ENCODE measurements at places on chromosomes 11 and 22. TPM values are rescaled to one million over a fixed set of nuclear protein-coding genes. Genes with fewer than 3 reads are reported as not detected.

GRCh38 chr11:65492637-65493366 lies 6.0 kb upstream of the MALAT1 start:
- DNase-seq, result no peak
- no peak overlapping the region for H3K4me3 ChIP-seq
- H3K27ac ChIP-seq, result no peak overlapping the region
- H3K4me1 ChIP-seq, result peaks cover 48% of the 10 kb centered on the region
- H3K27me3 ChIP-seq, result no peaks in the 10 kb centered on the region

The CHRM1 gene
- not detected for total RNA-seq

GRCh38 chr11:7332962-7333361 lies 81.3 kb downstream of the SYT9 start:
- no peak overlapping the region for H3K27ac ChIP-seq
- H3K4me1 ChIP-seq, result no peaks in the 10 kb centered on the region
- no peaks in the 10 kb centered on the region for H3K36me3 ChIP-seq
- no peaks in the 10 kb centered on the region for H3K27me3 ChIP-seq

The APOL3 gene
- total RNA-seq, result 111 TPM

- H3K27ac ChIP-seq, result no peak overlapping the region
- H3K27me3 ChIP-seq, result no peaks in the 10 kb centered on the region
- H3K4me1 ChIP-seq, result no peaks in the 10 kb centered on the region
- no peak overlapping the region for H3K4me3 ChIP-seq
- no peak for DNase-seq
- peaks cover 55% of the 10 kb centered on the region for H3K36me3 ChIP-seq
Measured at GRCh38 chr22:38243007-38243765, 29.6 kb downstream of the TMEM184B start.

DNA sequence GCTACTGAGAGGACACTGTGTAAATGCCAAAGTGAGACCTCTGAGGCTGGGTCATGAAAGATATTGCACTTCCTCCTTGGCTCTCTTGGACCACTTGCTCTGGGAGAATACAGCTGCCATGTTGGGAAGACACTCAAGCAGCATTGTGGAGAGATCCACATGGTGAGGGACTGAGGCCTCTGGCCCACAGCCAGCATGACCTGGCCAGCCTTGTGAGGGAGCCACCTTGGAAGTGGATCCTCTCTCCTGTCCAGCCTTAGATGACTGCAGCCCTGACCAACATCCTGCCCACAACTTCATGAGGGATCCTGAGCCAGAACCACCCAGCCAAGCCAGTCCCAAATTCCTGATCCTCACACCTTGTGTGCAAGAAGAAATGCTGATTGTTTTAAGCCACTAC lies 30.4 kb downstream of the MB start:
- H3K4me3 ChIP-seq, result no peak overlapping the region
- no peaks in the 10 kb centered on the region for H3K27me3 ChIP-seq
- no peaks in the 10 kb centered on the region for H3K36me3 ChIP-seq
- DNase-seq, result no peak

- no peaks in the 10 kb centered on the region for H3K36me3 ChIP-seq
- no peak overlapping the region for H3K27ac ChIP-seq
- H3K4me1 ChIP-seq, result no peaks in the 10 kb centered on the region
- no peaks in the 10 kb centered on the region for H3K27me3 ChIP-seq
- H3K4me3 ChIP-seq, result no peak overlapping the region
Measured at GRCh38 chr11:95486466-95486865, 255.5 kb upstream of the SESN3 start.

GRCh38 chr11:125701858-125702621 lies 21.4 kb upstream of the ACRV1 start:
- H3K36me3 ChIP-seq, result no peaks in the 10 kb centered on the region
- H3K27ac ChIP-seq, result no peak overlapping the region
- H3K27me3 ChIP-seq, result no peaks in the 10 kb centered on the region
- DNase-seq, result no peak
- H3K4me1 ChIP-seq, result no peaks in the 10 kb centered on the region

GRCh38 chr11:64624883-64625481 lies 34.0 kb downstream of the SLC22A12 start:
- no peak overlapping the region for H3K4me3 ChIP-seq
- H3K4me1 ChIP-seq, result peaks cover 19% of the 10 kb centered on the region
- DNase-seq, result no peak
- H3K36me3 ChIP-seq, result no peaks in the 10 kb centered on the region
- no peaks in the 10 kb centered on the region for H3K27me3 ChIP-seq
- H3K27ac ChIP-seq, result no peak overlapping the region

GRCh38 chr11:88175569-88176075 lies 379 bp upstream of the RAB38 start:
- no peak overlapping the region for H3K27ac ChIP-seq
- H3K36me3 ChIP-seq, result no peaks in the 10 kb centered on the region
- H3K4me3 ChIP-seq, result no peak overlapping the region
- DNase-seq, result no peak
- no peaks in the 10 kb centered on the region for H3K27me3 ChIP-seq

GRCh38 chr11:120893440-120894201 lies 130.3 kb upstream of the TBCEL start:
- no peak overlapping the region for H3K4me3 ChIP-seq
- no peaks in the 10 kb centered on the region for H3K36me3 ChIP-seq
- H3K27me3 ChIP-seq, result no peaks in the 10 kb centered on the region
- no peak for DNase-seq
- no peaks in the 10 kb centered on the region for H3K4me1 ChIP-seq

The DDX10 gene
- total RNA-seq, result 15.0 TPM

The SLC22A6 gene
- total RNA-seq, result not detected

The CHORDC1 gene
- total RNA-seq, result 65.9 TPM

- no peak for DNase-seq
- no peak overlapping the region for H3K4me3 ChIP-seq
- H3K4me1 ChIP-seq, result no peaks in the 10 kb centered on the region
- H3K27me3 ChIP-seq, result no peaks in the 10 kb centered on the region
- no peaks in the 10 kb centered on the region for H3K36me3 ChIP-seq
Measured at GRCh38 chr11:80074837-80075236, 634.0 kb upstream of the TENM4 start.

- H3K36me3 ChIP-seq, result no peaks in the 10 kb centered on the region
- H3K4me1 ChIP-seq, result peaks cover 17% of the 10 kb centered on the region
- peak overlapping the region; percentile 29 for H3K4me3 ChIP-seq
- H3K27me3 ChIP-seq, result no peaks in the 10 kb centered on the region
- H3K27ac ChIP-seq, result peak overlapping the region; percentile 55
Measured at GRCh38 chr11:128830290-128831173, 36.6 kb downstream of the KCNJ1 start.

- H3K27me3 ChIP-seq, result no peaks in the 10 kb centered on the region
- H3K27ac ChIP-seq, result peak overlapping the region; percentile 79
- peaks cover 18% of the 10 kb centered on the region for H3K36me3 ChIP-seq
- DNase-seq, result peak; percentile 56
- H3K4me1 ChIP-seq, result peaks cover 82% of the 10 kb centered on the region
Measured at GRCh38 chr11:65573391-65574079, 1.2 kb downstream of the FAM89B start.

The RAB39A gene
- total RNA-seq, result not detected

DNA sequence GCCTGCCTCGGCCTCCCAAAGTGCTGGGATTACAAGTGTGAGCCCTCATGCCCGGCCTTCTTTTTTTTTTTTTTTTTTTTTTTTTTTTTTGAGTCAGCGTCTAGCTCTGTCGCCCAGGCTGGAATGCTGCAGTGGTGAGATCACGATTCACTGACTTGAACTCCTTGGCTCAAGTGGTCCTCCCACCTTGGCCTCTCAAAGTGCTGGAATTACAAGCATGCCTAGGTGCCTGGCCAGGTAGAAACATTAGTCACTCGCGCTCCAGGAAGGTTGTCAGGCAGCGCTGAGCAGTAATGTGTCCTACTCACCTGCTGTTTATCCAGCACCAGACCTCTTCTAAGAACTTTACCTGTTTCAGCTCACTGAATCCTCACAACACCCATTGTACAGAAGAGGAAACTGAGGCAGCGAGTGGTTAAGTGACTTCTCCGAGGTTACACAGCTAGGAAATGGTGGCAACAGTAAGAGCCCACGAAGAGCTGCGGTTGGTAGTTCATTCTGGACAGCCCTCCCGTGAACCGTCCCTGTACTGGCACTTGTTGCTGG lies 496 bp upstream of the CST6 start:
- H3K27ac ChIP-seq, result no peak overlapping the region
- peaks cover 11% of the 10 kb centered on the region for H3K4me1 ChIP-seq
- H3K27me3 ChIP-seq, result peaks cover 23% of the 10 kb centered on the region
- no peaks in the 10 kb centered on the region for H3K36me3 ChIP-seq
- no peak overlapping the region for H3K4me3 ChIP-seq

DNA sequence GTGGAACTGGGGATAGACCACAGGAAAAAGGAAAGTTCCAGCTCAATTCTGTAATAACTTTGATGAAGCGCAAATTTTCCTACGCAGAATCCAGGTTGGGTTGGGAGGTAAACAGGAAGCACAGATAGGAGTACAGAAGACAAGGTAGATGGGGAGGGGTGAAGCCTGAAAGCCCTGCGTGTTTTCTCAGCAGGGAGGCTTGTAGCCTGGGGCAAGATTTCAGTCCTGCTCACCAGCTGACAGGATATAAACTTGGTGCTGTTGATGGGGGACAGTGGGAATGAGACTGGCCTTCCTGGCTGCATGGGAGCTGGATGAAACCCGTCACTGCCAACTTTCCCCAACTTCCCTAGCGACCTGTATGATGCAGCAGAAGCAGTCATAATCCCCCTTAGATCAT lies 114.9 kb downstream of the ARHGAP32 start:
- no peak overlapping the region for H3K27ac ChIP-seq
- no peaks in the 10 kb centered on the region for H3K4me1 ChIP-seq
- H3K36me3 ChIP-seq, result no peaks in the 10 kb centered on the region
- H3K27me3 ChIP-seq, result no peaks in the 10 kb centered on the region

GRCh38 chr11:18706330-18707243 lies 8.0 kb downstream of the TMEM86A start:
- H3K4me1 ChIP-seq, result peaks cover 26% of the 10 kb centered on the region
- H3K27ac ChIP-seq, result peak overlapping the region; percentile 50
- peak overlapping the region; percentile 61 for H3K4me3 ChIP-seq
- peaks cover 3% of the 10 kb centered on the region for H3K27me3 ChIP-seq

DNA sequence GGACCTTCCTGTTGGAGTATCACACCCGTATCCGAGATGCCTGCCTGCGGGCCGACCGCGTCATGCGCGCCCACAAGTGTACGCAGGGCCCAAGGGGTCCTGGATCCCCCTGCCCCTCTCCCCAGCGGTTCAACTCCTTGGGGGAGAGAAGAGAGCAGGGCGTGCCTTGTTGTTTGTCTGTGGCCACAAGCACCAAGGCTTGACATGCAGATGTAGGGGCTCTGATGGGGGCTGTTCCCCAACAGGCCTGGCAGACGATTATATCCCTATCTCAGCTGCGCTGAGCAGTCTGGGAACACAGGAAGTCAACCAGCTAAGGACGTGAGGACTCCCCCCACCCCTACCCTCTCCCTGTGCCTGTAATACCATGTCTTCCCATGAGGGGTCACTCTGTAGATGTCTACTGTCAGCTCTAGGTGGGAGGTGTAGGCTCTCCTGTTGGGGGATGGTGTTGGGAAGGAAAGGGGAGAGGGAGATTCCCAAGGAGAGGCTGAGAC lies 6.8 kb downstream of the CFL1 start:
- no peak overlapping the region for H3K4me3 ChIP-seq
- H3K27ac ChIP-seq, result no peak overlapping the region

- no peak for DNase-seq
- H3K4me1 ChIP-seq, result no peaks in the 10 kb centered on the region
- H3K27me3 ChIP-seq, result no peaks in the 10 kb centered on the region
Measured at GRCh38 chr11:33109294-33109895, 51.9 kb downstream of the CSTF3 start.

DNA sequence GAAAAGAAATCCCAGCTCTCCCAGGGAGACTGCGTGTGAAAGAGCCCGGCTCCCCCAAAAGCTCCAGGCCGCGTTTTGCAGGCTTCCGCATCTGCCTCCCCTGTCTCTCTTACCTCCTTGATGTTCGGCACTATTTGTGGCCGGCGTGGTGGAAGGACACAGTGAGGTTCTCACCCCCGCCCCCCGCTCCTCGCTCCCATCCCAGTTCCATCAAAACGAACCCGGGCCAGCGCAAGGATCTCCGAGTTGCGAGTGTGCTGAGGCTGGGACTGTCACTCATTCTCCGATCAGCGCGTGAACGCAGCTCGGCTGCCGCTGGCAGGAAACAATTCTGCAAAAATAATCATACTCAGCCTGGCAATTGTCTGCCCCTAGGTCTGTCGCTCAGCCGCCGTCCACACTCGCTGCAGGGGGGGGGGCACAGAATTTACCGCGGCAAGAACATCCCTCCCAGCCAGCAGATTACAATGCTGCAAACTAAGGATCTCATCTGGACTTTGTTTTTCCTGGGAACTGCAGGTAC lies at the start of gene NCAM1:
Gene NCAM1, plus strand, starts transcription at position 275 of the 523 bp plus-strand sequence.
- peak within 1 kb of the TSS; percentile 38 for H3K4me3 ChIP-seq
- no peak within 1 kb of the TSS for H3K27ac ChIP-seq
- H3K27me3 ChIP-seq, result peaks cover 70% of the 10 kb centered on the region
- DNase-seq, result no peak

Data from CD4-positive, alpha-beta T cell (primary cell).